ENCODE measurements at places on chromosomes 4 and X. TPM values are rescaled to one million over a fixed set of nuclear protein-coding genes. Genes with fewer than 3 reads are reported as not detected.

Gene ZDHHC15
- 1.3 TPM for total RNA-seq

Gene TGIF2LX
- total RNA-seq: not detected

Gene CTSO
- 37.5 TPM for total RNA-seq

DNA sequence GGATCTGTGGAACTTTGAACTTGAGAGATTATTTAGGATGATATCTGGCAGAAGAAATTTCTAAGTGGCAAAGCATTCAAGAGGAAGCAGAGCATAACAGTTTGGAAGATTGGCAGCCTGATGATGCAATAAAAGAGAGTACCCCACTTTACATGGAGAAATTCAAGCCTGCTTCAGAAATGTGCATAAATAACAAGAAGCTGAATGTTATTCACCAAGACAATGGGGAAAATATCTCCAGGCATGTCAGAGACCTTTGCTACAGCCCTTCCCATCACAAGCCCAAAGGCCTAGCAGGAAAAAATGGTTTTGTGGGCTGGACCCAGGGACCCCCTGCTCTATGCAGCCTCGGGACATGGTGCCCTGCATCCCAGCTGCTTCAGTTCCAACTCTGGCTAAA, 420.8 kb downstream of the DTHD1 start:
- no peak for DNase-seq

GRCh38 chr4:89166971-89167475, 55.7 kb downstream of the TIGD2 start:
- no peak for DNase-seq

DNA sequence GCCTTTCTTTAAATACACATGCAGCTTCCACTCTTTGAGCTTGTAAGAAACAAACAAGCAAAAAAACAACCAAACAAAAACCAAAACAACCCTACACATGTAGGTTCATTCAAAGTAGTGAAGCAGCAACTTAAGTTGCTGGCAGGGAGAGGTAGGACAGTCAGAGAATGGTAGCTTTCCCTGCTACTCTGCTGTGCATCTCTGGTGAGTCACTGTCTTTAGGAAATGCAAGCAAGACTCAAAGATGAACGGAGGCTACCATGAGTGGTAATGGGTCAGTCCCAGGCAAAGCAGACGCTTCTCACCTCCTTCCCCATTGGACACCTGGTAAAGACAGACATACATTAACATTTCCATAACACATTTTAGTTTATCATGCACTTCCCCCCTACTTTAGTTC, 43.2 kb downstream of the PGRMC2 start:
- no peak for DNase-seq

Gene ATG4A
- total RNA-seq: 9.8 TPM

GRCh38 chr4:186827534-186827897, 103.9 kb upstream of the FAT1 start:
- no peak for DNase-seq

- DNase-seq: no peak
These were observed 15.6 kb upstream of the MAOA start for GRCh38 chrX:43640482-43640881.

Gene PWWP3B
- 2.6 TPM for total RNA-seq

GRCh38 chr4:107988763-107989035, 990 bp upstream of the HADH start:
- DNase-seq: no peak

GRCh38 chr4:176844448-176844847, 51.7 kb upstream of the VEGFC start:
- no peak for DNase-seq

- DNase-seq: no peak
These were observed 31.0 kb downstream of the ALPK1 start for GRCh38 chr4:112327965-112328733.

DNA sequence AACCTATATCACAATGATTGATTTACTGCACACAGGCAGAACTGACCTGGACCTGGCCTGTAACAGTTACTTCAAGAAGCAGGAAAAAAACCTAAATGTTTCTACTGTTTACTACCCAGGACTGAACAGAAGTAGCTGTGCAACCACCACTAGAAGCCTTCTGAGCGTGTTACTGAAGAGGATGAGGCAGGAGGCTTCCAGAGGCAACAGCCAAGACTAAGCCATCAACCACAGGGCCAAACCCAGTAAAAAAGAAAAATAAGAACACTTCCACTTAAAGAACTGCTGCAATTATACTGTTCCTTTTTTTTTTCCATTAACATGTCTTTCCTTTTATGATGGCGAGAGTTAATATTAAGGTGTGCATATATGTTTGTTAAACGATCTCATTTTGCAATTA, 29.4 kb upstream of the TTC29 start:
- no peak for DNase-seq

DNA sequence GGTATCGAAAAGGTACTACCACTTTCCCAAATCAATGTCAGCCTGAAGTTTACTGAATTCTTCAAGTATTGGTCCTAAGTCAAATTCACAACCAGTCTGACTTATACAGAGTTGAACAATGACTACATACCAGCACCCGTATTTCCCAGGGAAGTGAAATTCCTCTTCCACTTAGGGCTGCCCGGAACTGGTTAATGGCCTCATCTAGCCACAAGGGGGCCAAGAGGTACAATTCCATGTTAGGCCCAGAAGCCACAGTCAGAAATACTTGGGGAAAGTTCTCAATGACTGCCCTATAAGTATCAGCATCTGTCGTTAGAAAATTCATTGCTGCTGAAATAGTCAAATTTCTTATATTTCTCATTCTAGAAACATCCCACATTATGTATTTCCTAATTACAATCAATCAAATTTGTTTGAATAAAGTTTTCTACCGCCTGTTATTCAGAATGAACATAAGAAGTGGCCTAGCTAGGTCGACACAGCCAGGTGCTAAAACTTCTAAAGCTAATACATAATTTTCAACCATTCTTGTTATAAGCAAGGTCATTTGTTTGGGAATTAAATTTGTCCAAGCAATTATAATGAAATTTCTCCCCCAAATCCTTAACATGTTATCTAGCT, 5.6 kb upstream of the PCDH7 start:
- DNase-seq: no peak

GRCh38 chr4:162056990-162057389, 106.8 kb downstream of the FSTL5 start:
- DNase-seq: no peak

- DNase-seq: no peak
These were observed 723.1 kb downstream of the ADGRL3 start for GRCh38 chr4:61923179-61923578.

DNA sequence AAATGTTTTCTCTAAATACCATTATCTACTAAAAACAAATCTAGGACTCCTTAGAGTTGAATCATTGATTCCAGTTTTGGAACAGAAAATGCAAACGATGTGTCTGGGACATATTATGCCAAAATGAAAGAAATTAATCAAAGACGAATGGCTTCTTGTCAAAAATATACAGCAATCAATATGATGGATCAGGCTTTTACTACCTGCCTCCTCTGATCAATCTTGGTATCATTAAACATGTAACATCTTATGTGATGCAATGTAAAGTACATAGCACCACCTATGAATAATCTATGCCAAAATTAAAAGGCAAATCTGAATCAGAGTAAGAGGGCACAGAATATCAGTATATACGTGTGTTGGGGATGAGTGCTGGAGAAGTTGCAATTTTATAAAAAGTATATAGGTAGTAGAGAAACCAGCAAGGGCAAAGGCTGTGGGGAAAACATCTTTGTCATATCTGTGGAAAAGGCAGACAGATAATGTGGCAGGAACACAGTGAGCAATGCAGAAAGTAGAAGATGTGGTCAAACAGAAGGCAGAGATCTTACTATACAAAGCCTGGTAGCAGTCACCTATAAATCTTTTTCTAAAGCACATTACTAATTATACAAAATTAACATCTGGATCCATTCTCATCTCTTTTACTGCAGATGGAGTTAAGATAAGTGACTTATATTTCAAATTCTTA, 152.7 kb downstream of the ANTXR2 start:
- no peak for DNase-seq

Gene GPR78
- not detected for total RNA-seq

DNA sequence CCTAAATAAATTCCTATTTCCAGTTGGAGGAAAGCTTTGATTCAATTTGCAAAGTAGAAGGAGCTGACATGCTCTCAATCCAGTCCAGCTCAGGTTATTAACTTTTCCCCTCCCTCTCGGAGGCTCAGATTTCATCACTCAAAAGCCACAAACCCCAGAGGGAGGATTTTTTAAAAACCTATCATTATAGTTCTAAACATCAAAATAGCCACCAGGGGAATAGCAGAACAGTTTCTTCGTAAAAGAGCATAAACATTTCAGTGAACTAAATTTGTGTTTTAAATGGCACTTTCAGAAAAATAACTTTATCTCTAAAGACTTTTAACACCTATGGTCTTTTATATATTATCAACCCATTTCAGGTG, 8.8 kb downstream of the GPRIN3 start:
- no peak for DNase-seq

DNA sequence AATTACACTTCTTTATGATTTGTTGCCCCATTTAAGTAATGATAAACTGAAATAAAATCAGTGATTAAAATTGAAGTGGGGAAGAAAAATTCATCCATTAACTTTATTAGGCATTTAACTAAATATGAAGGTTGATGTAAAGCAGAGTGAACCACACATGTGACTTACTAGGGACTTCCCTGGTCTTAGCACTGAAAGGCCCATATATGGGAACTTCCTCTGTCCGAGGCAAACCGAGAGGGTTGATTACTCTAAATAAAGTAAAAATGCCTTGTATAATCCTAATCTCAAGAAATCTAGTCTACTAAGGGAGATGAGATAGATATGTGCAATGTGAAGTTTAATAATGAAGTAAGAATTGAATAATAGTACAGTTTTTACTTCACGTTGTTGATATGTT, 403.9 kb upstream of the RPS6KA3 start:
- DNase-seq: no peak

- no peak for DNase-seq
These were observed 40.6 kb upstream of the THOC2 start for GRCh38 chrX:123773258-123773988.

DNA sequence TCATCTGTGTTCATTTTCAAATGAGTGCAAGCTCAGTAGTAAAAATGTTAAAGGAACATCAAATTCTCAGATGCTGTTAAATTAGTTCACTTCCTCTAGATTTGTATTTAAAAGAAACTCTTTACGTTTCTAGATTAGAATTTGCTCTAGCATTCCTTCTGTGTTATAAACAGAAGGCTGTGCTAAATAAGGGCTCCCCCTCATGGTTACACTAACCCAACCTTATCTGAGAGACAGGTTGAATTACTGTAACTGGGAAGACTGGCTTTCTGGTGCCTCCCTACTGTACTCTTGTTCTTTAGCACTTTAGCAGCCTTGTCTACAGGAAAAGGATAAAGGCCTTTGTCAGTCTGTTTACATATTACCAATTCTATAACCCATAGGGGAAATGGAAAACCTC, 56.8 kb downstream of the RXFP1 start:
- DNase-seq: no peak

GRCh38 chrX:69066021-69066757, 99.1 kb downstream of the PJA1 start:
- no peak for DNase-seq

Gene GYPA
- total RNA-seq: not detected

DNA sequence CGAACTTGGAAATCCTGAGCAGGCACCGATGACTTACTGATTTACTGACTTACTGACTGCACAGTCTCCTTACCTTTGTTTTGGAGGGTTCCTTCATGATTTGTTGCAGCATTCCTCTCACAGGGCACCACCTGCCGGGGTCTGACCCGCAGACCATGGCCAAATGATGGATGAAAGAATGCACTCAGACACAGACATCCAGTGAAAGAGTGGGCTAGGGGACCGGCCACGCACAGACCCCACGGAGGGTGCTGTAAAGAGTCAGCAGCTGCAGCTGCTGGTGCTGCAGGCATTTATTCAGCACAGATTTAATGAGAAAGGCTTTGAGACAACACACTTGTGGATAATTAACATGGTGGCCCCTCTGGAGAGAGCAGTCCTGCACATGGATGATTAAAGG, 3.4 kb downstream of the MAGEB5 start:
- no peak for DNase-seq

Gene SPANXB1
- not detected for total RNA-seq

- DNase-seq: no peak
These were observed 204.8 kb downstream of the VEGFC start for GRCh38 chr4:176587920-176588319.

Gene MSANTD1
- 0.88 TPM for total RNA-seq

Gene UBE2K
- total RNA-seq: 29.9 TPM

GRCh38 chr4:151808120-151808529, 47.3 kb upstream of the GATB start:
- no peak for DNase-seq

GRCh38 chr4:26473893-26474292, 16.4 kb downstream of the CCKAR start:
- no peak for DNase-seq

- DNase-seq: no peak
These were observed 223.8 kb downstream of the CPE start for GRCh38 chr4:165602621-165603020.

DNA sequence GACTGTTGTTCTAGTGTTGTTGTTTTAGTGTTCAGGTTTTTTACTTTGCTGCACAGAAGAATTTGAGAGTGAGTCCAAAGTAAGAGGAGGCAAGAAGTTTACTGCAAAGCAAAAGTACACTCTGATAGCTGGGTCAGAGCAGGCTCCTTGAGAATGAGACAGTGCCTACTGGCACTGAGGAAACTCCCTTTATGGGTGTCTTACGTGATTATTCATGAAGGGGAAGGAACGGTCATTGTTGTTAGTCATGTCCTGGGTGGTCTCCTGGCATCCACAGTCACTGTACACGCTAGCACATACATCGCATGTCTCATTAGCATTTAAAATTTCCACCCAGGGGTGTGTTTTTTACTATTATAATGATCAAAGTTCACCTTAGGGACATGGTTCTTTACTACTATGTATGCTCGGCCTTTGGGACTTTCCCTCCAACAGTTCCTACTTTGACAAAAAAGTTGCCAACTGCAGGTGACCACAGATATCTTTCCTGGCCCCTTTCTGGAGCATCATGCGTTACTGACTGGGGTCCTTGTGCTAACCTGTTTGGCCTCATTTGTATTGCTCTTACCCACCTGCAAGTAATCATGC, 688.9 kb upstream of the AMOT start:
- DNase-seq: no peak

DNA sequence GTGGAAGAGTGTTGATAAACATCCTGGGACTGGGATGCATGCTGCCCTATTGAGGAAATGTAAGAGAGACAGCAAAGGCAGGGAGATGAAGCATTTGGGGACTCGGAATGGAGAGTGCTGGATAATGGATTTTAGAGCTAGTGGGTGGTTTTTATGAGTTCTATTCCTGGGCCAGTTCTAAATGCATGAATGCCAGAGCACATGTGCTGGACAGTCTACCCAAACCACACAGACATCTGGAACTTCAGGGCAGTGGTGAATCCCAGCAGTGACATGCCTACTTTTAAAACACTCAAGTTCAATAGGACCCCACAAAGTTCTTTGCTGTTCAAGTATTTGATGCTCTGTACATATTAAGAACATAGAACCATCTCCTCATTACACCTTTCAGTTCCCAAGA, 133.9 kb downstream of the CBR4 start:
- DNase-seq: no peak

DNA sequence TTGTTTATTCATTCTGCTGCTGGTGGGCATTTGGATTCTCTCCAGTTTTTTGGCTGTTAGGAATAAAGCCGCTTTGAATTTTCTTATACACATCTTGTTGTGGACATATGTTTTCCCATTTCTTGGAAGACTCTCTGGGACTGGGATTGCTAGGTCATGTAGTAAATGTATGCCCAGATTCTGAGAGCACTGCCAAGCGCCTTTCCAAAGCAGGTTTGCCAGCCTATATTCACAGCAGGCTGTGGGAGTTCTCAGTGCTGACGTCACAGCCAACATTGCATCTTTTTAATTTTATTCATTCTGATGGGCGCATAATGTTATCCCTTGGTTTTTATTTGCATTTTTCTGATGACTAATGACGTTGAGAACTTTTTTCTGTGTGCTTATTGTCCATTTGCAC, 24.1 kb downstream of the TMEM271 start:
- no peak for DNase-seq

Data from breast epithelium (tissue), 4 donors.